ENCODE measurements at places on chromosomes 1 and 21.
A peak's percentile ranks its signal among the peaks of the same experiment; 100 is the strongest.

DNA sequence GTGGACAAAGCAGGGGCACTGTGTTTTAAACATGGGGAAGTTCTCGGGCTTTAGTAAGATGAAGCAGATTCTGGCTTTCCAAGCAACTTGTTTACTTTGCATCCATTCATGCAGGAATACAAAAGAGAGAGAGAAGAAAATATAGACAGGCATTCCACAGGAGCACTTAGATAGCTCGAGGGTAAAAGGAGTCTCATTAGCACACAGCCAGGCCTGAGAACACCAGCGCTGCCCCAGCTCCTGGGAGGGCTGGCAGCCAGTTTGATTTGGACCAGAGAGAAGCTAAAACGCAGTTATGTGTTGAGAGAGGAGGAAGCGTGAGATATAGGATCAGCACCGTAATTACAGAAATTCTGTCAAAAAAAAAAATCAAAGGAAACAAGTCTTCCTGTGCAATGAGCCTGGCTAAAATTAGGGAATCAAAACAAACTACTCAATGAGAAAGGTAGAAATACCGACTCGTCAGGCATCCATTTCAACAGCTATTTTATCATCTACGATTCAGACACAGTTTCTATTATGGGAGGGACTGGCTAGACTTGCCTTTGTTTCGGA is 68.2 kb downstream of the CLSTN1 start:
- DNase-seq: no peak

GRCh38 chr1:237471956-237472355 is 418.8 kb downstream of the ZP4 start:
- no peak for DNase-seq

DNA sequence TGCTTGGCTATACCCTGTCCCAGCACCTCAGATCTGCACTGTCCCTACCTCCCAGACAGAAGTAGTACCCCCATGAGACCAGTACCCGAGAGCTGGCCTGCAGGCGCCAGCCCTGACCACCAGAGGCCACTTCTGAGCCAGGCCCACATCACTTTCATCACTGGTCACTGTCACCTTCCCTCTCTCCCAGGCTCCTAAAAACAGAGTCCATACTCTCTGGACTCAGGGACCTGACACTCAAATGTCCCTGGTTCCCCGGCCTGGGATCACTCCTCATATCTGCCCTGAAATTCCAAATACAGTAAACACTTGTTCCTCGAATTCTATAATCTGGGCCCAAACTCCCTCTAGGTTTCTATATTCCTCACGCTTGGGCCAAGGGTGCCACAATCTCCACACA is 18.7 kb downstream of the TMEM53 start:
- peak; percentile 73 for DNase-seq

GRCh38 chr1:51349862-51350261 is 19.5 kb upstream of the TTC39A start:
- no peak for DNase-seq

GRCh38 chr1:31423418-31423947 is 10.5 kb downstream of the SERINC2 start:
- DNase-seq: no peak

All from iPS-NIHi11 (cell line).